Hematopoietic multipotent progenitor cell treated with erythropoietin and hydrocortisone succinate and interleukin-3 and kit ligand, for 8 days (in vitro differentiated cells): ENCODE measurements at places on chromosomes 4 and X.

DNA sequence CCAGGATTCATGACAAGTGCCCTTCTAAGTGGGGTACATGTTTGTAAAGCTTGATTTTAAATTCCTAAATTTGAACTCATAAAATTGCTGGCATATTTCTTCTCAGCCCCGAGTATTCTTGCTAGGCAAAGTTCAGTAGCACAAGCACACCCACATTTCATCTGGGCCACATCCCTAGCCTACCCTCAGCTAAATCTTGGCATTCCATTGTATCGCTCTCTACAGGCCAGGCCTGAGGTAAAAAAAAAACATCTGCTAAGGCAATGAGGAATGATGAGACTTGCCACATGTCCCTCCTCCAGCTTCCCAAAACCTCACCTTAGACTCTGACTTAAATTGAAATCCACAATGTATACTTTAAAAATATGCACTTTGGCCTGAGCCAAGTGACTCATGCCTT, 51.4 kb upstream of the VCX3B start:
- DNase-seq, result no peak

DNA sequence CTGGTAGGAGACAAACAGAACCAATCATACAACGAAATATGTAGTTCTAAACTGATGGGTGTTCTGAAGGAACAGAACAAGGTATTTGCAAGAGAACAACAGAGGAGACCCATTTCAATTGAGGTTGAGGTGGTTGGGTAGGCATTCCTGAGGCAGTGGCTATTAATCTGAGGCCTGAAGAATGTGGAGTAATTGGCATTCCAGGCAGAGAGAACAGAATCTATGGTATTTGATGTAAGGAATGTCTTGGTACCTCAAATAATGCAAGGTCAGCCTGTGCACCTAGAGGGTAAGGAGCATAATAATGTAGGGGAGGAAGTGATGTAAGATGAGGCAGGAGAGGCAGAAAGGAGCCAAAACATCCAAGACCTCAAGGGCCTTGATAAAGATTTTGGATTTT, 109.5 kb upstream of the TEX13C start:
- no peak for DNase-seq

- no peak for DNase-seq
These were observed 11.7 kb upstream of the CXCL2 start for GRCh38 chr4:74110670-74111069.

DNA sequence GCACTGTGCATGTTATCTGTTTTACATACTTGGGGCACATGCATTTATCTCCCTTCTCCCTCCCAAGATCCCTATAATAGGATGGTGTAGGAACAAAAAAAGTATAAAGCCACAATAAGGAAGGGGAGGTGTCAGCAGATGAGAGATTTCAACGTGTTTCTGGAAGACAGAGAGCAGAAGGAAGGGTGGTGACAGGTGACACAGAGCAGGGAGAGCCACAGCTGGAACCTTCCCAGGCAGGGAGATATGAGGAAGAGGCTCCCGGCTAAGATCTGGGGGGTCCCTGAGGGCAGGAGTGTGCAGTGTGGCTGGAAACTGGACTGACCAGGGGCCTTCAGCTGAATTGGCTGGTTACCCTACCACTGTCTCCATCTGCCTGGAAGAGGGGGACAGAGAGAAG, 107.4 kb downstream of the BCOR start:
- no peak for DNase-seq

DNA sequence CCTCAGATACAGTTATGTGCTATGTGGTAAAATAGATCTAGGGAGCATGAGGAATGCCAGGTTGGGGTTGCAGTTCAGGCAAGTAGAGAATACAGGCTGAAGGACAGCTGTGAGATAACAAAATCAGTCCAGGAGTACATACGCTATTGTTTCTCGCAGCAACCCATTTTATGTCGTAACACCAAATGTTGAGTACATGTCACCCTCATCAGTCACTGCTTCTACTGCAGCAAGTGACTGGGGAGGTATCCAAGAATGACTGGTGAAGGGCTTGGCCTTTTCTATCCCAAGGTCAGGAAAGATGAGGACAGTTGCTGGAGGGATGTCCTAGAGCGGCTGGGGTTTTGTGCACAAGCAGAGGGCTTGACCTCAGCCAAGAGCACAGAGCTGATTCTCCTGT, 172.1 kb downstream of the CBR4 start:
- DNase-seq, result no peak
